ENCODE measurements at places on chromosomes 1 and 21.
A peak's percentile ranks its signal among the peaks of the same experiment; 100 is the strongest.

DNA sequence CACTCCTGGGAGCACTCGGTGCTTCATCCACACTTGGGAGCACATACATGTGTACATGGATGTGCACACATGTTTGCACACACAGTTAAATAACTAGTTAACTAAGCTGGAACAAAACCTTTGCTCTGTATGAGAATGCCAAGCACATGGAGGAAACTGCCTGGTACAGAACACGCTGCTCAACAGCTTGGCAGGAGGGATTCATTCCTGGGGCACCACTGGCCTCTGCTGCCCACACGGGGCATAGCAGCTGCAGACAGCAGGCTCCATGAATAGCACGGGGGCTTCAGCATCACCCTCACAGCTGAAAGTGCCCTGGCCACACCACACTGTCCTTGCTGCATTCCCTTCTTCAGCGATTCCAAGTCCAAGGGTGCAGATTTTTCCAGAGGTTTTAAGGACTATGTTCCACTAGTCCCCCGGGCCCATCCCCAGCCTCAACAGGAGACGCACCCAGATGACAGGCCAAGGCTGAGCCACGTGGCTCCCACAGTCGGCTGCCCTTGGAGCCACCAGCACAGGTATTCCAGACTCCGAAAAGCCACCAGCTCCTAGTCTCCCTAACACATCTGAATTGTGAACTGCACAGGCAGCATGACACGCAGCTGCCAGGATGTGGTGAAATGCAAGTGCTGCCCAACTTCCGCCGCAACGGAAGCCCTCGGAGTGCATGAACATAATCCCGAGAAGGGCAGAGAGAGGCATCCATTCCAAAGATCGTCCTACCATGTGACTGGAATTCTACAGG, 16.9 kb downstream of the NPHP4 start:
- DNase-seq, result peak; percentile 85

- DNase-seq, result no peak
These were observed 53.5 kb downstream of the LDLRAD2 start for GRCh38 chr1:21865609-21865942.

DNA sequence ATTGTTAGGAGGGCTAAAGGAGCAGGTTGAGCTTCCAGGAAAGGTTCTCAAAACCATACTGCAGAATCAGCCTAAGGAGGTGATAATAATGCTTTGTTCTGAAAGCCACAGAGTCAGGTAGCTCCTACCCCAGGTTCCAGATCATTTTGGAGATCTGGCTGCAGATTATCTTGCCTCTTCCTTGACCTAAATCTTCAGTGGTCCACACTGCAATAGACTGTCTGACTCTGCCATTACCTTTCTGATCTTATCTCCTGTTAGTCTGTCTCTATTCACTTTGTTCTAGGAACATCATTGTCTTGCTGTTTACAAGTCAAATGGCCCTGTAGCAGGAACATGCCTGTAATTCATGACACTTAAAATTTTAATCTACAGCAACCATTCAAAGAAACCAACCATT, 73.0 kb downstream of the HS2ST1 start:
- DNase-seq, result no peak

DNA sequence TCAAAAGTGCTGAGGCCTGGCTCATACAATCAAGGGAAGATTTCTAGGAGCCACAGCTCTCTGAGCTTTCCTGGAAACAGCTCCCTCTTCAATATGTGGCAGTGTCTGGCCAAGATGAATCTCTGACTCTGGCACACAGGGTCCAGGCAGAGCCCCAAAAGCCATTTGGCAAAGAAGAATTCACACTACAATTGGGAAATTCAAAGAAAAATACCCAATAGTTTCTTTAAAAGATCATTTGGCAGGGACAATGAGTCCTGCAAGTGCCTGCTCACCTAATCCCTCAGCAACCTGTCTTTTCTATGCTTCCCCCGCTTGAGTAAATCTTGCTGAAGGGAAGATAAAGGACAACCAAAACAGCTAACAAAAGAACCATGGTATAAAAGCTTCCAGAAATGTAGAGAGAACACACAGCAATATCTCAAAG, 124.6 kb downstream of the TGFBR3 start:
- DNase-seq, result no peak

DNA sequence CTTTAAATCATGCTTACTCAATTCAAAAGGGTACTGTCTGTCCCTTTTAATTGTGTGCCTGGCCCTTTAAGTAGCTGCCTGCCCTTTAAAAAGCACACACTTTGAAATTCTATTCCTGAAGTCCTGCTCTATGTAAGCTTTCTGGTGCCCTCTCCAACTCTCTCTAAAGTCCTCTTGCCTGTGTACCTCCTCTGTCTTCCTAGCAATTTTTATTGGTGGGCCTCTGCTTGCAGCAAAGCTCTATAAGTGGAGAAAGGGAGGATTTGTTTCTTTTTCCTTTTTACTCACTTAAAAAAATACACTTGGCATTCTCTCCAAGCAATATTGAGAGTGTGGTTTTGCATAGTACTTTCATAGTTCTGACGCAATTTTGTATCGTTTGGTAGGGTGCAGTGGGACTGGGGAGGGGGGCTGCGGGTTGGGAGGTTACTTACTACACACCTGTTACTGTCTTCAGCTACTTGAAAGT, 135.4 kb downstream of the LMO4 start:
- DNase-seq, result no peak

- no peak for DNase-seq
These were observed 8.1 kb downstream of the TFF3 start for GRCh38 chr21:42307106-42307505.

DNA sequence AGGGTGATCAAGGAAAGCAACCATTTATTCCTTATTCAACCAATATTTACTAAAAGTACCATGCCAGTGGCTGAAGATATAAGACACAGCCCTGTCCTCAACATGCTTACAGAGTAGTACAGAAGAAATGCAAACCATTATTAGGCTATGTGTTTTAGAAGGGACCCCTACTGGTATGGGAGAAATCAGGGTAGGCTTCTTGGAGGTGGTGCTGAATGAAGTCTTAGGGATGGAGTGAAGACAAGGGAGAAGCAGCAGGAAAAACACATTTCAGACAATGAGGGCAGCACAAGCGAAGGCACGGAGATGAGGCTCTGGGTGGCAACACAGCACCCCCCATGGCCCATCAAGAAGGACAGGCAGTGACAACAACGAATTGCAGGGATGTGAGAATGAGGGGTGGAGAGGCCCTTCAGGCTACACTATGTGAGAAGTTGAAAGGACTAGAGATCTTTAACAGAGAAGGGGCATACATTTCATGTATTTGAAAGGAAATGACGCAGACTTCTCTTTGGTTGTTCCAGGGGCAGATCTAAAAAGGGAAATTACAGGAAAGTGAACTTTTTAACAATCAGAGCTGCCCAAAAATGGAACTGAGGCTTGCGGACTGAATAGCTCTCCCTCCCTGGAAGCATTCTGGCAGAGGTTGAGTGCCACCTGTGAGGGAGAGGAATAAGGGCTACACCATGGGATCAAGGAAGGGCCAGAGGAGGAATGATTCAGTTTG, 16.8 kb upstream of the CD58 start:
- DNase-seq, result no peak

DNA sequence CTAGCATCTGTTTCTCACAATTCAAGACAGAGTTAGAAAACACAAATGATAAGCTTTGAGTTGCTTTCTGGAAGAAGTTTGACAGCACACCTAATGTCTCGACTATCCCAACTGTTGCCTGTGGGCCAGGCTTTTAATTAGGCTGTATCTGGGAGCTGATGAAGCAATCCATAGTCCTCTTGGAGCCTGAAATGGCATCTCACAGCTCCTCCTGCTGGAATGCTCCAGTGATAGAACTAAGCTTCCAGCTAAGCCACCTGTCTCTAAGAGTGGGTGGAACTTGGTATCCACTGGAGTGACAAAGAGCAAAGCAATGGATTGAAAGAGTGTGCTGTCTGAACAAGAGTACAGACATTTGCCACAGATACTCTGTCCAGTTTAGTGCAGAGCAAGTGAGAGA, 605.3 kb upstream of the NR5A2 start:
- DNase-seq, result peak; percentile 56
